ENCODE measurements at places on chromosomes 1 and 21. TPM values are rescaled to one million over a fixed set of nuclear protein-coding genes. Genes with fewer than 3 reads are reported as not detected.

TEDDM1 gene
- total RNA-seq = not detected

PDPN gene
- total RNA-seq = 7.4 TPM

CRNN gene
- total RNA-seq = not detected

SZRD1 gene
- 30.1 TPM for total RNA-seq

PADI2 gene
- total RNA-seq = not detected

SLC45A3 gene
- total RNA-seq = 2.3 TPM

ZZZ3 gene
- total RNA-seq = 111 TPM

TMPRSS15 gene
- total RNA-seq = not detected

GJA9 gene
- total RNA-seq = not detected

NPPA gene
- total RNA-seq = not detected

PLA2G5 gene
- 9.8 TPM for total RNA-seq

TACSTD2 gene
- total RNA-seq = 0.17 TPM

BSND gene
- not detected for total RNA-seq

FCRL5 gene
- not detected for total RNA-seq

GIPC2 gene
- total RNA-seq = 0.50 TPM

PPM1J gene
- 1.0 TPM for total RNA-seq

Data from fibroblast of lung (primary cell).